ENCODE measurements at places on chromosomes 4 and X. TPM values are rescaled to one million over a fixed set of nuclear protein-coding genes. Genes with fewer than 3 reads are reported as not detected.

- DNase-seq = no peak
These were observed 402.1 kb downstream of the PDGFC start for GRCh38 chr4:156569535-156569934.

DNA sequence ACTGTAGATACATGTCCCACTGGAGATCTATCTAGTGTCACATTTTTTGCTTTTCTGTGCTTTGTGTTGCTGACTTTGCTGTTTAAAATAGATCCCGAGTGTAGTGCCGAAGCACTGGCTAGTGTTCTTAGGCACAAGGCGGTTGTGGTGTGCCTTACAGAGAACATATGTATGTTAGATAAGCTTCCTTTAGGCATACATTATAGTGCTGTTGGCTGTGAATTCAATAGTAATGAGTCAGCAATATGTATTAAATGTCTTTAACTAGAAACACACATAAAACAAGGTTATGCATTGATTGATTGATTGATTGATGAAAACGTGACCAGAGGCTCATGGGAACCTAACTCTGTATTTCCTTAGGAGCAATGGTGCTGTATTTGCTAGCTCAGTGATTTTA lies 56.2 kb downstream of the COX7B2 start:
- DNase-seq = no peak

DNA sequence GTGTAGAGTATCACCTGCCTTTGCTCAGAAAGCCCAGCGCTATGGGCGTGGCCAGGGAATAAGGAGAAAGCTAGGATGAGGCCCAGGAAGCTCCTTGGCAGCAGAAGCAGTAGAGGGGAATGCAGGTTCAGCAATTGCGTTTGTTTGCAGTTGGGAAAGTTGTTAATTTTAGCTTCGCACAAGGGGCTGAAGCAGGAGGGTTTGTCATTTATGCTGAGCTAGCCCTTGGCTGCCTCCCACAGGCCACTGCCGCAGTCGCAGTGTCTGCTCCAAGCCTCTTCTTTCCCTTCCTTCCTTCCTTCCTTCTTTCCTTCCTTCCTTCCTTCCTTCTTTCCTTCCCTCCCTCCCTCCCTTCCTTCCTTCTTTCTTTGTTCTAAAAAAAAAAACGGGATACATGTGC lies 21.5 kb downstream of the FRMPD3 start:
- no peak for DNase-seq

The CFP gene
- total RNA-seq = 1.3 TPM
